Left ventricle myocardium superior (tissue), 1 donor: ENCODE measurements at places on chromosomes 5 and 9.
A peak's percentile ranks its signal among the peaks of the same experiment; 100 is the strongest.

DNA sequence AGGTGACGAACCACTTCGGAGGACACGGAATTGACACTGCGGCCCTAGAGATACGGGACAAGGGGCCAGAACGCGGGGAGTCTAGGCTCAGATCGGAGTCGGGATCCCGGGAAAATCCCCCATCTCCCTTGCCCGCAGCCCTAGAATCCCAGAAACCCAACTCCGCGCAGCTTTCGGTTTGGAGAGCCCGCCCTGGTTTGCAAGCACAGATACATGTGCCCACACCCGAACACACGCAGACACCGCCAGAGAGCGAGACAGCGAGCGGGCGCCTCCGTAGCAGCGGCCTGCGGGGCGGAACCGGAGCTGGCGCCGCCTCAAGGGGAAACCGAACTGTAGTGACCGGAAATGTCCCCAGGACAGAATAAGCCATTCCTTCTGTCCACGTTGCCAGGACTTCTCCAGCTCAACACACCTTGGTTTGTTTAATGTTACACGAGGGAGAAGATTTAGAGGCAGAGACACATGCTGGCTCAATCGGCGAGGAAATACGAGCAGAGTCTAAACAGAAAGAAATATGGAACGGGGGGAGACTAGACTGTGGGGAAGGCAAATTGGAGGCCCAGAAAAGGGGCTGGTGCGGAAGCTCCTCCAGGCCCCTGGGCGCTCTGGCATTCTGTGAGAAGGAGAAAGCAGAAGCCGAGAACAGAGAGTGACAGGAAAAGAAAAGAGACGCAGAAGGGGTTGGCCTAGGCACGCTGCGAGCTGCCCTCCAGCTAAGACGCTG lies 2.9 kb upstream of the PAX5 start:
- peak; percentile 61 for DNase-seq

GRCh38 chr9:7293091-7293490 lies 506.5 kb downstream of the DMAC1 start:
- DNase-seq = no peak

GRCh38 chr5:168590666-168591065 lies 11.5 kb upstream of the PANK3 start:
- no peak for DNase-seq

DNA sequence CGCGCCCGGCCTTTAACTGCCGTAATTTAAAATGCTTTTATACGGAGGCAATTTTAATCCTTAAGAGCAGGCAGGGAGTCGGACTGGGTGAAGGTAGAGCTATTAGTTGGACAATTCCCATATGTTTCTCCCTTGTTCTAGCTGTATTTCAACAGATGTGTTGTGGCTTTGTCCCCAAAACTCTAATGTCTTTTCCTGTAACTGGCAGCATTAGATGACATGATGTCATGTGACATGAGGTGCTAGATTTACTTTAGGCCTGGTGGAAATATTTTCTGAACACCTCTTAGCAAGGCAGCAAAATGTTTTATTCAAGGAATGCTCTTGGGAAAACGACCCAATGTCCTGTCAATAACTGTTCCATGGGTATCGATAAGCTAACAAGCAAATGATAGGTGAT lies 8.5 kb downstream of the MYO10 start:
- no peak for DNase-seq

GRCh38 chr5:110104726-110105669 lies 415.3 kb downstream of the MAN2A1 start:
- no peak for DNase-seq

- no peak for DNase-seq
Measured at GRCh38 chr5:1346627-1347440, 1.9 kb upstream of the CLPTM1L start.

GRCh38 chr5:120055858-120056257 lies 408.2 kb upstream of the PRR16 start:
- no peak for DNase-seq

GRCh38 chr9:128577206-128577605 lies 24.8 kb downstream of the SPTAN1 start:
- DNase-seq = no peak

- DNase-seq = peak; percentile 51
Measured at GRCh38 chr9:5502553-5502952, 7.8 kb upstream of the PDCD1LG2 start.

DNA sequence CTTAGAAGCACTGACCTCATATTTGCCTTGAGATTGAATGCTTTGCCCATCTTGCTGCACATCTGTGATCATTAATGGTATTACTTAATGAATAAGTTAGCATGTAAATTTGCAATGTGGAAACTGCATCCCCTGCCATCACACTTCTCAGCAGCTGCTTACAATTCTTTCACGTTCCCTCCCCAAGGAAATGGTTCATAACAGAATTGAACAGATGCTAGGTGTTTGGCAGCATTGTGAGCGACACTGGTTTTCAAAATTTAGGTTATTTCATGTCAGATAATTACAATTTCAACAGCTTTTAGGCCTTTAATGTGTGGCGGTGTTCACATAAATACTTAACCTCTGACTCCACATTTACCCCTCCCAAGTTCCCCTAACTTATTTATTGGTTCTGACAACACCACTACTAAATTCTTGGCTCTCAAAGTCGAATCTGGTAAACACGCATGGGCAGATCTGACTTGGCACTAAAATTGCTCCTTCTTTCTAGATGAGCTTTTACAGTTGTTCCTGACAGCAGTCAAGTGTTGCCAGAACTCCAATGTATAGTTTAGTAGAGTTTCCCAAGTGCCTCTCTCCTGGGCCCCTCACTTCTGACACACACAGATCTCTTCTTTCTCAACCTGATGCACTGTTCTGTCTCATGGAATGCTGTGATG lies 46.8 kb downstream of the SLC1A3 start:
- DNase-seq = no peak

- no peak for DNase-seq
Measured at GRCh38 chr9:3585606-3586005, 59.8 kb upstream of the RFX3 start.

DNA sequence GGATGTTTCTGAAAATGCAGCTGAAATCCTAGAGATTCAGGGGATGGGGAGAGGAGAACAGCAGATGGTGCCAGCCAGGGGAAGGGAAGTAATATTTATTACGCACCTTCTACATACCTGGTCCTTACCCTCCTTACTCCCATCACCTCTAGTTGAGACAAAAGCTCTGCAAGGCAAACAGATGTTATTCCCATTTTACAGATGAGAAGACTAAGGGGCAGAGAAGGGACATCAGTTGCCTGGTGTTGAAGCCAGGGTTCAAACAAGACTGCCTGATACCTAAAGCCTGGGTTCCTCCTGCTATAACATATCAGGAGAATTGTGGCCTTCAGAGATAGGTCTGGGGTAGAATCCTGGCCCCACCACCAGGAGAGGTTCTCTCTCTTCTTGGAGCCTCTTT lies 7.3 kb upstream of the BOD1 start:
- DNase-seq = no peak

GRCh38 chr9:123716339-123716945 lies 213.5 kb downstream of the DENND1A start:
- DNase-seq = no peak

DNA sequence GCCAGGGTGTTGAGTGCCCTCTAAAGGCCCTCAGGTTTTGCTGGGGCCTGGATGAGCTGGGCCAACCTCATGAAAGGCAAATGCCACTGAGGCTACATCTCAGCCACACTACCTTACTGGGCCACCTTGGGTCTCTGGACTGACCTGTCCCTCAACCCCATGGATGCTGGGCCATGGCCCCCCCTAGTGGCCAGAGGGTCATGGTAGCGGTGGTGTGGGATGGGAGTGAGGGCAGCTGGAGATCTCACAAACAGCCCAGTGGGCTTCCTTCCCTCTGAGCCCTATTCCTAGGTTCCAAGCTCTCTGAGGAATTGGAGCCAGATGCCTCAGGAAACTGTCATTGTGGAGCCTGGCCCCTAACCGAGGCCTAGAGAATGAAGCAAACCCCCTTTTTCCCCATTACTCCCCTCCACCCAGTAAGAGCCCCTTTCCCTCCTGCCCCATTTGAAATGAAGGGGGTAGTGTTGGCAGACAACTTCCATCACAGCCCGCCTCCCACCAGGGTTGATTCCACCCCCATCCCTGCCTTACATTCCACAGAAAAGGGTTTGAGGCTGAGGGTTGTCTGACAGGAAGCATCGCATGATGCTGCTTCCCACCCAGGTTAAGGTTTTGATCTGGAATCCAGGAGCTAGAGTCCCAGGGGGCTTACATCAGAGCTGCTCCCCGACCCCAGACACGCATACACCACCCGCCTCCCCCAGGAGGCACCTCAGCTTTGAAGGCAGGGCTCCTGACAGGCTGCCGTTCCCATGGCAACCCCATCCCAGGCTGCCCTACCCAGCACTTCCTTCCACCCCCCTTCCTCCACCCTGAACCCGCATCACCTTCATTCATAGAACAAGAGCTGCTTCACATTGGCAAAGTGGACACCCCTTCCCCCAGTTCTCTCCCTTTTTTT lies 63.9 kb downstream of the PCDH1 start:
- peak; percentile 74 for DNase-seq

DNA sequence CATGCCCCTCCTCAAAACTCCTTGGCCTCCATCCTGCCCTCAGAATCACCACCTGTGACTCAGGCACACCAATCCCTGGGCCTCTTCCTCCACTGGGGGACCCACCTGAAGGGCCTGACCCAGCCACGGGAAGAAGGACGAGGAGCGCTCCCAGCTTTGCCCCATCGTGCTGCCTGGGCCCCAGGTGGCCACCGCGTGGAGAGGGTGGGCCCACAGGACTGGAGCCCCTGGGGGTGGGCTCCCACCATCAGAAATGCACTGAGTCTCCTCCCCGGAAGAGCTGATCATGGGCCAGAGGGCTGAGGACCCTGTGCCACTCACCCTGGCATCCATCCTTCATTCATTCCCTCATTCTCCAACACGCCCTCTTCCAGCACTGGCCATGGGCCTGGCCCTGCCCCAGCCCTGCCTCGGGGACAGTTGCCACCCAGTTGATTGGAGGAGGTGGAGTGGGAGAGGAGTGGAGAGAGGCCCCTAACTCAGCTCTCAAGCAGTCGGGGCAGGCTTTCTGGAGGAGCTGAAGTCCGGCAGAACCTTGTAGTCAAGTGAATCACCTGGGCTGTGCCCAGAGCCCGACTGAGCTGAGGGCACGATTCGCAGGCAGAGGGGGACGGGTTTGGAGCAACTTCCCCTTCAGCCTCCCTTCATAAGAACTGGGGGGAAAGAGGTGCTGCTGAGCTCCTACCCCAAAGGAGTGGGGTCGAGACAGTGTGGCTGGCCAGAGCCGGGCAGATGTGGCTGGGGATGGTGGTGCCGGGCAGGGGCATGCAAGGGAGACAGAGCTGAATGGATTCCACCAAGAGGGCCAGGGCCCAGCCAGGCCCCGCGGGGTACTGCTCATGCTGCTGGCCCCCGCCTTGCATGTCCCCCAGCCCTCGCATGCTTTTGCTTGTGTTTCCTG lies 29.6 kb downstream of the DNM1 start:
- no peak for DNase-seq

DNA sequence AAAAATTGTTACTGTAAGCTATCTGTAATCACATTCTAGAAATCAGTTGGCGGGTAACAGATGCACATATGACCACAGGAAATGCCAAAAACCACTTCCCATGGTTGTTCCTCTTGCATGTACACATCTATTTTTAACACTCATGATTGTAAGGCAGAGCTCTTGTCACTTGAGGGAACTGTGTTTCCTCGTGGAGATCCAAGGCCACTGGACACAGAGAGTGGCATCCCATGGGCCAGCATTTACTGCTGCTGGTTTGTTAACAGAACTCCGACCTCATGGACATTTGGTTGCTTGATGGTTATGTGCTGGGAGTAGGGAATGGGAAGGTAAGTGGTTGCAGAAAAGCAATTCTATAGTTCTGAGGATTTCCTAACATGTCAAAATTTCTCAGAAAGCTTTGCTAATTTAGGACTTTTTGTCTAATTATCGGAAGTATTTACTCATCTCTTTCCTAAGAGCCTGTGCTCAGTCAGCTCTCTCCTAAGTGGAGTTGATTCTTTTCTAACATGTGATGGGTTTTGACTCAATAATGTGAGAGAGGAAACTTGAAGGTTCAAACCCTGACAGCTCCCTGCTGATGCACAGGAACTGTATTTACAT lies 202.0 kb upstream of the NR3C1 start:
- no peak for DNase-seq

DNA sequence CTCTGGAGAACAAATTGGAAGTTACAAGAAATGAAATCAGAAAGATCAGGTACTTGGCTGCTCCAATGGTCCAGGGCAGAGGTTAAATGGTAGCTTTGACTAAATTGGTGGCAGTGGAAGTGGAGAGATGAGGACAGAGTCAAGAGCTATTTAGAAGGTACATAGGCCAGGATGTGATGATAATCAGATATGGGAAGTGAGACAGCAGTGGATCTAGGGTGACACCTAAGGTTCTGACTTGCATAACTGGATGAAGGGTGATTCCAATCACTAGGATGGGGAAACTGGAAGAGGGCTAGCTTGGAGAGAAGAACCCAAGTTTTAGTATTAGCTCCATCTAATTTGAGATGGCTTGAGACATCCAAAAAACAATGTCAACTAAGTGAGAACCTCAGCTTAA lies 24.0 kb upstream of the NDUFB6 start:
- no peak for DNase-seq

DNA sequence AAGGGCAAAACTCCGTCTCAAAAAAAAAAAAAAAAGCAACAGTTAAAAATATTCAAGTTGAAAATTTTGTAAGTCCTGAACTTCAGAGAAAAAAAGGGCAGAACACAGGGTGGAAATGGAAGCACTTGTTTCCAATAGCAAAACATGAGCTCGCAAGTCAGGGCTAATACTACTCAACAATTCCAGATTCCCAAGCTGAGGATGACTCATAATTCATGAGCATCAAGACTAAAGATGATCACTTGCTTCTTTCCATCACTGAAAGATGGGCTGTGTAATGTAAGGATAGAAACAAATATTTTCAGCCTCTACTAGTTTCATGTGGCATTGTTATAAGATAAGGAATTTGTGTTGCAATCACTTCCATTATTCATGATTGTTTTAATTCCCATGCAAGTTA lies 33.5 kb upstream of the FST start:
- DNase-seq = no peak

GRCh38 chr5:172058088-172058487 lies 51.6 kb upstream of the FBXW11 start:
- DNase-seq = no peak

DNA sequence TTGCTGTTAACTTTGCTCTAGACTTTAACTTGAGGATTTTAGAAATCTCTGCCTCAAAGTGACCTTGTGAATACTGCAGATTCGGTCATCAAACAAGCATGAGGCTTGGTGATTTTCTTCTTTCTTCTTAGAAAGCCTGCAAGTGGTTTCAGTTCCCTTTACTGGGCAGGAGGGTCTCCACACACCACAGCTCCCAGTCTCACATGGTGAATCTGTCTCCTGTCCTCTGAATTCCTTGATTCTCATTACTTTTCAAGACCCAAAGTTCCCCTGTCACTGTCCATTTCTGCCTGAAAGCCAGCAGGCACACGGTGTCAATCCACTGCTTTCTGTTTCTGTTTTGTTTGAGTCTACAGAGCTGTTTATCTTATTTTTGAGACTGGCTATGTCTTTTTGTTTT lies 14.1 kb downstream of the HSPB3 start:
- no peak for DNase-seq

- no peak for DNase-seq
Measured at GRCh38 chr5:166713295-166713694, 1578.2 kb upstream of the WWC1 start.

- DNase-seq = no peak
Measured at GRCh38 chr5:175542232-175542965, 64.0 kb downstream of the SFXN1 start.

- no peak for DNase-seq
Measured at GRCh38 chr9:91047993-91048607, 246.5 kb downstream of the SYK start.

- DNase-seq = peak; percentile 73
Measured at GRCh38 chr5:150486402-150487198, 21.3 kb upstream of the NDST1 start.
